ENCODE measurements at places on chromosomes 1 and 21.

DNA sequence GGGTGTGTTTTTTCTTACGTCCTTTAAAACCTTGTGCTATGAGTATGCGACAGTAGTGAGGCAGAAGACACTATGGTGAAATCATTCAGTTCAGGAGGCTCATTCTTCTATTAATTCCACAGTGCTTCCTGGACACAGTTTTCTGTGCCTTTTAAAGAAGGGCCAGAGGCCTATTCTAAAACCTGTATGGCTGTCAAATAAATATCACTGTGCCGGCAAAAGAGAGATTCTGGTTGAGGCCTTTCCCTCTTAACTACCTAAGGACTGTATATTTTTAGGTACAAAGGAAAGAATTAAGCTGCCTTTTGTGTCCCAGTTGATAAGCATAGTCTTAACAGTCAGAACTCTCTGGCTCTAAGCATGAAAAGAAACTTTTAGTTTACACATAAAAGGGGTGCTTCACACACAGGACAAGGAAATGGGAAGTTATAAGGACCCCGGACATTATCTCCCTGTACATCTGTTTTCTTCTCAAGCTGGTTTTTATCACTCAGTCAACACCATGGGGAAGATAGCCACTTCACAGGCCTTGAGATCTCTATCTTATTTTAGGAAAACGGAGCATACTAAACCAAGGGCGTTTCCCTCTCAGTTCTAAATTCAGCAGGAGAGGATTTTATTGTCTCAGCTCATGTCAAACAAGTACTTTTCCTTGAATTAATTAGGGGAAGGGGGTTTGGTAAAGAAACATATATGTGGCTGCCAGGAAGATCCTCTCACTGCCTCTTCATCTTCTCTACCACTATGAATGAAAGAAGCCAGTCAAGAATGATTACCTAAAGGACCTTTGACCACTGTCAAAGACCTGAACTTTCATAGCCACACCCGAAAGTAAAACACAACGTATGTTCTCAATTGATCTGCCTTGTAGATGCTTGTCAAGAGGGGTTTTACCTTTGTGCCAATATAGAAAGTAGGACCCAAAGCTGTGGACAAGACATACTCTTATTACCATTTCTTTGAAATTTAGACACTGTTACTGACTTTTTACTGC is 71.4 kb upstream of the HSPA13 start:
- no peak for DNase-seq

DNA sequence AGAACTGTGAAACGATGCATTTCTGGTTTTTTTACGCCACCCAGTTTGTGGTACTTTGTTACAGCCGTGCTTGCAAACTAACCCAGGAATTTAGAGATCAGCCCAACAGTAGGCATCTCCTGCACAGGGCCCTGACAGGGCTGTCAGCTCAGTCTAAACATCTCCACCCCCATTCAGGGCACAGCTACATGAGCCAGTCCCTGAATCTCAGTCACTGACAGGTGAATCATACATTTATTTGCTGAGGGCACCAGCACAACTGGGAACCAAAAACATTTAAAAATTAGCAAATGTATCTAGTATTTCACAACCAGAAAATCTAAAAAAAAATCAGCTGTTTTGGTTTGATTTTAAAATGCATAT is 30.7 kb downstream of the PRDX6 start:
- DNase-seq: no peak

DNA sequence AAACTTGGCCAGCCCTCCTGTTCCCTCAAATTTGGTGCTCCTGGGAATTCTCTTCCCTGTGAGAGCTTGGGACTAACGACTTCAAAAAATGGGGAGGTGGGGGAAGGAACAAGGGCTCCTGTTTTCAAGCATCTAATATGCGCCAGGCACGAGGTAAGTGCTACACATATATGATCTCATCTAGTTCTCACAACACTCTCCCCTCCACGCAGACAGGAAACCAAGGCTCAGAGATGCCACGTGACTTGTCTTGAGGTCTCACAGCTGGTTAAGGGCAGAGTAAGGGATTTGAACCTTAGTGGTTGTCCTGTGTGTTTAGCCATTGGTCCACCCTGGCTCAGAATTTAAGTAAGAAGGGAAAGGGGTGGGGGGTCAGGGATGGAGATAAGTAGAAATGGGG is 125.9 kb downstream of the DMRTB1 start:
- no peak for DNase-seq

DNA sequence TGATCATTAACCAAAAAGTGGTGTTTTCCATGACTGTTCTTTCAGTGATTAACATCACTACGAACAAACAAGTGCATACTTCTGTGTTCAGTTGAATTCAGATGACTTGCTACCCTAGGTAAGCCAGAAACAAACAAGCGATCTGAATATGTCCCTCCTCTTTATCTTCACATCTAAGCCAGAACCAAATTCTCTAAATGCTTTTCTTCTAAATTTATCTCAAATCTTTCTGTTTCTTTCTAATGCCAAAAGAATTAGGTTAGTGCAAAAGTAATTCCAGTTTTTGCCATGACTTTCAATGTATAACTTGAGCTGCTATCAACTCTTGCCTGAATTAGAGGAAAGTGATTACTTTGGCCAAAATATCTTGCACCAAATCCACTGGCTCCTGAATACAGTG is 481.2 kb downstream of the COL11A1 start:
- DNase-seq: no peak

DNA sequence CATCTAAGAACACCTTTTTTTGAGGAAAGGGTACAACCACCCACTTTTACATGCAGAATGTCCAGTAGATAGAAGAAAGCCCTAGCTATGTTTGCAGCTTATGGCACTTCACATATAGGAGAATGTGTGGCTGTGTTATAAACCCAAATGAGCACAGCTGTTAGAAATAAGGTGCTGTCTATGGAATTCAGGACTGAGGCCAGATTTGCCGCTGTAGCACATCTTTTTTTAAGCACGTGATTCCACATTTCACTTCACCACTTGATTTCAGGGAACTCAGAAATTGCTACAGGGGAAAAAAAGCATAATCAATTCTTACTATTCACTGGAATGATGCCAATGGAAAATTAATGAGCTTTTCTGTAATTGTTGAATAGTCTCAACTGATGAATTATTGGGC is 147.2 kb upstream of the ADAMTS5 start:
- DNase-seq: no peak
